B cell (primary cell): ENCODE measurements at places on chromosomes 7 and 10. TPM values are rescaled to one million over a fixed set of nuclear protein-coding genes. Genes with fewer than 3 reads are reported as not detected.

The ALKBH4 gene
- total RNA-seq: 8.6 and 11.0 TPM in 2 replicates

The CDC123 gene
- 56.0 and 62.0 TPM in 2 replicates for total RNA-seq

The FEZF1 gene
- not detected in 2 replicates for total RNA-seq

The PNPLA8 gene
- 56.3 and 57.3 TPM in 2 replicates for total RNA-seq

The CCNJ gene
- total RNA-seq: 8.9 and 9.1 TPM in 2 replicates

The ADGRA1 gene
- not detected in 2 replicates for total RNA-seq

The SEMA4G gene
- total RNA-seq: 0.96 and 2.2 TPM in 2 replicates

The TLX1 gene
- total RNA-seq: not detected in 2 replicates

The FFAR4 gene
- not detected in 2 replicates for total RNA-seq

The RAPGEF5 gene
- total RNA-seq: 36.7 and 37.6 TPM in 2 replicates

The ZNF467 gene
- 0.32 and 0.39 TPM in 2 replicates for total RNA-seq

The CH25H gene
- total RNA-seq: not detected in 2 replicates

The KCND2 gene
- total RNA-seq: not detected in 2 replicates

The IFIT2 gene
- total RNA-seq: 12.4 and 13.4 TPM in 2 replicates

The HDAC9 gene
- 64.8 and 67.7 TPM in 2 replicates for total RNA-seq

The CTNNA3 gene
- total RNA-seq: not detected in 2 replicates

The CTAGE8 gene
- 1.3 and 1.4 TPM in 2 replicates for total RNA-seq

The JAKMIP3 gene
- total RNA-seq: 0.17 and 0.19 TPM in 2 replicates

The OR2A42 gene
- 0.10 TPM in 1 of 2 replicates, not detected in the other for total RNA-seq

The FAM20C gene
- total RNA-seq: 0.54 and 1.7 TPM in 2 replicates

The PITX3 gene
- total RNA-seq: not detected in 2 replicates

The PKD2L1 gene
- not detected in 2 replicates for total RNA-seq

The HOXA5 gene
- total RNA-seq: not detected in 2 replicates

The MSS51 gene
- total RNA-seq: 6.3 and 6.4 TPM in 2 replicates

The SLC25A40 gene
- 28.1 and 34.5 TPM in 2 replicates for total RNA-seq

The PRTFDC1 gene
- not detected in 2 replicates for total RNA-seq

The NKX2-3 gene
- total RNA-seq: not detected in 2 replicates

The AKR1C1 gene
- not detected in 2 replicates for total RNA-seq

The CRCP gene
- 37.0 and 39.6 TPM in 2 replicates for total RNA-seq

The C7orf57 gene
- total RNA-seq: not detected in 2 replicates

The PRXL2A gene
- total RNA-seq: 9.4 and 11.2 TPM in 2 replicates

The CRYGN gene
- total RNA-seq: not detected in 2 replicates

The CYP2E1 gene
- total RNA-seq: 1.3 and 2.1 TPM in 2 replicates

The CTAGE6 gene
- total RNA-seq: 1.9 TPM in 2 replicates

The TAS2R41 gene
- not detected in 2 replicates for total RNA-seq

The NSUN5 gene
- 67.1 and 68.8 TPM in 2 replicates for total RNA-seq

The GSTO2 gene
- 0.89 and 1.4 TPM in 2 replicates for total RNA-seq

The ANXA11 gene
- total RNA-seq: 156 and 177 TPM in 2 replicates

The CPA2 gene
- not detected in 2 replicates for total RNA-seq

The SPDYE9 gene
- not detected in 2 replicates for total RNA-seq

The SFTPA2 gene
- not detected in 2 replicates for total RNA-seq

The NPSR1 gene
- not detected in 2 replicates for total RNA-seq

The CALHM3 gene
- not detected in 2 replicates for total RNA-seq

The TSPAN12 gene
- total RNA-seq: not detected in 2 replicates

The EGR2 gene
- total RNA-seq: 6.3 and 6.6 TPM in 2 replicates

The NUDT1 gene
- total RNA-seq: 20.3 and 22.9 TPM in 2 replicates

The OIT3 gene
- not detected in 2 replicates for total RNA-seq

The KEL gene
- 0.46 and 0.71 TPM in 2 replicates for total RNA-seq

The HECW1 gene
- not detected in 2 replicates for total RNA-seq

The ERVW-1 gene
- not detected in 2 replicates for total RNA-seq

The NME8 gene
- total RNA-seq: not detected in 2 replicates

The ADAMTS14 gene
- total RNA-seq: not detected in 2 replicates

The PTF1A gene
- not detected in 2 replicates for total RNA-seq

The CDNF gene
- total RNA-seq: 1.4 and 1.6 TPM in 2 replicates

The PHKG1 gene
- 3.3 and 4.0 TPM in 2 replicates for total RNA-seq

The PLPP4 gene
- not detected in 2 replicates for total RNA-seq

The COPS6 gene
- 75.1 and 79.6 TPM in 2 replicates for total RNA-seq

The NRCAM gene
- 3.6 and 4.6 TPM in 2 replicates for total RNA-seq

The VWC2 gene
- total RNA-seq: not detected in 2 replicates
